Activated naive CD8-positive, alpha-beta T cell treated with anti-CD3 and anti-CD28 coated beads, Interleukin-2, amount 10 ng/mL, durations not matched to agents 7 days and 5 days (primary cell): ENCODE measurements at places on chromosomes 2 and 18. TPM values are rescaled to one million over a fixed set of nuclear protein-coding genes. Genes with fewer than 3 reads are reported as not detected.

GRCh38 chr2:8666581-8666980 lies 15.3 kb upstream of the ID2 start:
- H3K36me3 ChIP-seq = peaks cover 2% of the 10 kb centered on the region
- DNase-seq = no peak
- H3K27me3 ChIP-seq = peaks cover 22% of the 10 kb centered on the region
- no peak overlapping the region for H3K4me3 ChIP-seq
- H3K27ac ChIP-seq = no peak overlapping the region

GRCh38 chr2:66830881-66831280 lies 396.0 kb downstream of the MEIS1 start:
- H3K27me3 ChIP-seq = no peaks in the 10 kb centered on the region
- H3K27ac ChIP-seq = no peak overlapping the region
- H3K4me1 ChIP-seq = no peaks in the 10 kb centered on the region
- H3K36me3 ChIP-seq = no peaks in the 10 kb centered on the region
- H3K4me3 ChIP-seq = no peak overlapping the region

- DNase-seq = no peak
- peak overlapping the region; percentile 90 for H3K27ac ChIP-seq
- H3K4me3 ChIP-seq = peak overlapping the region; percentile 28
- peaks cover 94% of the 10 kb centered on the region for H3K36me3 ChIP-seq
- H3K4me1 ChIP-seq = peaks cover 16% of the 10 kb centered on the region
- no peaks in the 10 kb centered on the region for H3K27me3 ChIP-seq
Measured at GRCh38 chr2:224764565-224765236, 48.5 kb upstream of the CCDC195 start.

- H3K27me3 ChIP-seq = peaks cover 2% of the 10 kb centered on the region
- no peak for DNase-seq
- no peaks in the 10 kb centered on the region for H3K4me1 ChIP-seq
- no peak overlapping the region for H3K4me3 ChIP-seq
- no peaks in the 10 kb centered on the region for H3K36me3 ChIP-seq
Measured at GRCh38 chr2:39949131-39949530, 170.1 kb upstream of the THUMPD2 start.

GRCh38 chr2:31304816-31305215 lies 70.9 kb downstream of the EHD3 start:
- H3K36me3 ChIP-seq = peaks cover 2% of the 10 kb centered on the region
- no peak for DNase-seq
- no peak overlapping the region for H3K4me3 ChIP-seq
- H3K27ac ChIP-seq = no peak overlapping the region
- H3K4me1 ChIP-seq = no peaks in the 10 kb centered on the region

DNA sequence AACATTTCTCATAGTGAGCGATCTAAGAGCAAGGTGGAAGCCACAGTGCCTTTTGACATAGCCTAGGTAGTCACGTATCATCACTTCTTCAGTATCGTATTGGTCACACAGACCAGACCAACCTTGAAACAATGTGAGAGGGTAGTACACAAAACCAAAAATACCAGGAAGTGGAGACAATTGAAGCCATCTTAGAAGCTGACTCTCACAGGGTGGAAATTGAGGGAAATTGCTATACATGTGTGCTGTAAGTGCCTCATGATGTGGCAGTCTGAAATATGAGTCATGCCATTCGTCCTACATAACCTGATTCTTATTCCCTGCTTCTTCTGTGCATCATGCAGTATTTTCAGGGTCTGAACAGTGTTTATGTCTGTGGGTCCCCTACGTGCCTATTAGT lies 62.3 kb upstream of the STON1 start:
- H3K27ac ChIP-seq = no peak overlapping the region
- no peak for DNase-seq
- H3K4me1 ChIP-seq = peaks cover 2% of the 10 kb centered on the region
- H3K27me3 ChIP-seq = no peaks in the 10 kb centered on the region
- peaks cover 45% of the 10 kb centered on the region for H3K36me3 ChIP-seq
- H3K4me3 ChIP-seq = no peak overlapping the region

- peak overlapping the region; percentile 20 for H3K4me3 ChIP-seq
- peaks cover 17% of the 10 kb centered on the region for H3K4me1 ChIP-seq
- H3K27me3 ChIP-seq = no peaks in the 10 kb centered on the region
Measured at GRCh38 chr2:159457589-159457988, 158.8 kb downstream of the BAZ2B start.

DNA sequence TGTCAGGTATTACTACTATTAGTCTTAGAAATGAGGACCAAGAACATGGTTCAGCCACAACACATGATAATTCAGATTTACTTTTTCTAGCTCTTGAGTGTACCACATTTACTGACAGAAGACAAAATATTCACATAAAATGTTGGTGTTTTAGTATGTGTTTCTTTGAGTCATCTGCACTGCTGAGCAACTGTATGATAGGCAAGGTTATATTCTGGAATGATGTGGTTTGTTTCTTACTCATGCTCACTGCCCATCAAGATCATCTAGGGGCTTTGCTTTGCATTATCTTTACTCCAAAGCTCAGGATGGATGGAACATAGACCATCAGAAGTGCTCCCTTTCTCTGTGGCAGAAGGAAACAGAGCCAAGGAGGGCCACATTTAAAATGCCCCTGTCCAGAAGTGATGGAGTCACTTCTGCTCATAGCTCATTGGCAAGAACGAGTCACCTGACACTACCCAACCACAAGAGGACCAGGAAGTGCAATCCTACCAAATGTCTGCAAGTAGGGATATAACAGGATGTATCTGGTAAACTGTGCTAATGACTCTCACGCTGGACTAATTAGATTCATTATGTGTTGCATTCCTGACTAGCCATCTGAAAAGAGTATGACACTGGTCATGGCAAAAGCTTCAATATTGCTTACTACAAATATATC lies 81.5 kb downstream of the DIS3L2 start:
- H3K36me3 ChIP-seq = peaks cover 38% of the 10 kb centered on the region
- no peak overlapping the region for H3K27ac ChIP-seq
- no peak for DNase-seq
- H3K27me3 ChIP-seq = no peaks in the 10 kb centered on the region

DNA sequence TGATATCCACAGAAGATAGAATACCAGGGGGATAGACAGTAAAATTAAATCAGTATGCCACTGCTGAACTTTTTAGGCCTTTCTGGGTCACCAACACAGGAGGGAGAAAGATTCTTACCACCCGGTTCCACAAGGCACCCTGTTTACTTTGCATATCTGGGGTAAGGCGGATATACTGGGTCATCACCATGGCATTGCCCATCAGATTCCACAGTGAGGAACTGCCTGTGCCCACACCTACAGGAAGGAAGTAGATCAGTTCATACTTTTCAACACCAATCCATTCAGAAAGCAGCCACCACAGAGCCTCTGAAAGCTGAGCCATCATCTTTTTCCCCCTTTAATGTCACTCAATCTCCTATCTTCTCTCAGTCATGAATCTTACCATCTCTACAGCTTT lies 2.0 kb downstream of the LMAN2L start:
- no peak overlapping the region for H3K4me3 ChIP-seq
- peaks cover 7% of the 10 kb centered on the region for H3K36me3 ChIP-seq
- no peak overlapping the region for H3K27ac ChIP-seq

The NTSR2 gene
- total RNA-seq = not detected

The WDR54 gene
- total RNA-seq = 94.4 TPM

The DNER gene
- not detected for total RNA-seq

The NEB gene
- 0.43 TPM for total RNA-seq

The MERTK gene
- total RNA-seq = 0.74 TPM

The CENPO gene
- 38.8 TPM for total RNA-seq

The TMEM200C gene
- not detected for total RNA-seq

The SNRNP27 gene
- 46.0 TPM for total RNA-seq

The SAG gene
- total RNA-seq = not detected
